ENCODE measurements at places on chromosomes 2 and 18. TPM values are rescaled to one million over a fixed set of nuclear protein-coding genes. Genes with fewer than 3 reads are reported as not detected.

GRCh38 chr2:159032146-159032545 lies 63.7 kb downstream of the TANC1 start:
- no peaks in the 10 kb centered on the region for H3K36me3 ChIP-seq
- DNase-seq = no peak
- H3K4me1 ChIP-seq = no peaks in the 10 kb centered on the region
- H3K4me3 ChIP-seq = no peak overlapping the region

GREB1 gene
- 0.24 TPM for total RNA-seq

PNPT1 gene
- total RNA-seq = 20.6 TPM

DNA sequence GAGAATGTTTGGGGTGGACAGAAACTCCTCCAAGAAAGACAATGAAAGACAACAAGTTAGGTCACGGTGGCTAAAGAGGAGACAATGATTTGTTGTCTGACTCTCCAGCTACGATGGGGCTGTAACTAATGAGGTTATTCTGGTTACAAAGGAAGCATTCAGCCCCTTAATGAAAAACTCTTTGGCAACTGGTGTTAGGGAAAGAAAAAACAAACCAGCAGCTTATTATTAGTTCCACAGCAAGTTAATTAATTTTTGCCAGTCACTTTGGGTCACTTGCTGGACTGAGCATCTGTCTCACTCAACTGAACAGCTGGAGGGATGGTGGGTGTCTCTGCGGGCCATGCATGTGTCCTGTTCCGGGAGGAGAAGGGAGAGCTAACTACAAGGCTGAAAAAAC lies 263.7 kb downstream of the ALK start:
- H3K27me3 ChIP-seq = no peaks in the 10 kb centered on the region
- H3K4me3 ChIP-seq = no peak overlapping the region
- no peak overlapping the region for H3K27ac ChIP-seq
- no peak for DNase-seq
- H3K36me3 ChIP-seq = no peaks in the 10 kb centered on the region
- H3K4me1 ChIP-seq = no peaks in the 10 kb centered on the region

DYNC1I2 gene
- total RNA-seq = 77.2 TPM

LIMS3 gene
- 0.94 TPM for total RNA-seq

DNA sequence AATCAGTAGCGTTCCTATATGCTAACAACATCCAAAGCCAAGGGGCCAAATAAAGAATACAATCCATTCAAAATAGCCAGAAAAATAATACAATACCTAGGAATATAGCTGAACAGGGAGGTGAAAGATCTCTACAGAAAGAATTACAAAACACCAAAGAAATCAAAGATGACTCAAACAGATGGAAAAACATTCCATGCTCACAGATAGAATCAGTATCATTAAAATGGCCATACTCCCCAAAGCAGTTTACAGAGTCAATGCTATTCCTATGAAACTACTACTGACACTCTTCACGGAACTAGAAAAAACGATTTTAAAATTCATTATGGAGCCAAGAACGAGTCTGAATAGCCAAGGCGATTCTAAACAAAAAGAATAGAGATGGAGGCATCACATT lies 57.4 kb downstream of the CCBE1 start:
- H3K4me3 ChIP-seq = no peak overlapping the region
- H3K4me1 ChIP-seq = no peaks in the 10 kb centered on the region
- no peak for DNase-seq
- H3K36me3 ChIP-seq = no peaks in the 10 kb centered on the region
- no peak overlapping the region for H3K27ac ChIP-seq
- H3K27me3 ChIP-seq = no peaks in the 10 kb centered on the region

- no peak for DNase-seq
- H3K4me3 ChIP-seq = no peak overlapping the region
- no peaks in the 10 kb centered on the region for H3K4me1 ChIP-seq
- H3K36me3 ChIP-seq = no peaks in the 10 kb centered on the region
- peaks cover 25% of the 10 kb centered on the region for H3K27me3 ChIP-seq
Measured at GRCh38 chr18:22564036-22564435, 146.3 kb upstream of the CTAGE1 start.

DNA sequence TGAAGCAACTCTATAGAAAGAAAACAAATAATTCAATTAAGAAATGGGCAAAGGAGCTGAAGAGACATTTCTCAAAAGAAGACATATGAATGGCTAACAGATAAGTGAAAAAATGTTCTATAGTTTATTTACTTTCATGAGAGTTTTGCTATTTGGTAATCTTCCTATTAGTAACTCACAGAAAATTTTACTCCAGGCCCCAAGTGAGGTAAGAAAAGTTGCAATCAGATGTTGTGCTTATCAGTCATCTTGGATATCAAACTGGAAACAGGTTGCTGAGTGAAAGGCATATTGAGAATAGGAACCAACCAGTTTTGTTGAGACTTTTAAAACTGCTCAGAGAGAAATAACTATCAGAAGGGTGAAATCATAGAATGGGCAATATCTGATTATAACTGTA lies 1179.0 kb upstream of the ACVR2A start:
- no peak for DNase-seq
- no peak overlapping the region for H3K4me3 ChIP-seq
- no peaks in the 10 kb centered on the region for H3K4me1 ChIP-seq
- H3K36me3 ChIP-seq = no peaks in the 10 kb centered on the region
- no peaks in the 10 kb centered on the region for H3K27me3 ChIP-seq

PXDN gene
- 6.4 TPM for total RNA-seq

DNA sequence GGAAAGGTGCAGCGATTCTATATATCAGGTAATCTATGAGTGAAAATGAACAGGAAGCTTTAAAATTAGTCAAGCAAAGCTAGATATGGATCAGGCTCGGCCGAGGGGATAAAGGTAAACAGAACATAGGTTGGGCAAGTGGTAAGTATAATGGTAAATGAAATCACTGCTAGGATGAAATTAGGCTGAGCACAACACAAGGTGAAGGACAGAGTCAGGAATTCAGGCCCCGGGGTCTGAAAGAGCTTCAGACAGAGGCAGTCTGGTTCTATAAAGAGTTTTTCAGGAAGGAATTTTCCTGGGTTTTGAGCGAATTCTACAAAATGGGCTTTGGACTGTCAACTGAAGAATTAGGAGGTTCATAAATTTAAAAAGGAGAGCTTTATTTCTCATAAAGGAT lies 513.2 kb upstream of the CDH2 start:
- no peaks in the 10 kb centered on the region for H3K4me1 ChIP-seq
- no peaks in the 10 kb centered on the region for H3K27me3 ChIP-seq
- no peak overlapping the region for H3K4me3 ChIP-seq
- no peak for DNase-seq

DNA sequence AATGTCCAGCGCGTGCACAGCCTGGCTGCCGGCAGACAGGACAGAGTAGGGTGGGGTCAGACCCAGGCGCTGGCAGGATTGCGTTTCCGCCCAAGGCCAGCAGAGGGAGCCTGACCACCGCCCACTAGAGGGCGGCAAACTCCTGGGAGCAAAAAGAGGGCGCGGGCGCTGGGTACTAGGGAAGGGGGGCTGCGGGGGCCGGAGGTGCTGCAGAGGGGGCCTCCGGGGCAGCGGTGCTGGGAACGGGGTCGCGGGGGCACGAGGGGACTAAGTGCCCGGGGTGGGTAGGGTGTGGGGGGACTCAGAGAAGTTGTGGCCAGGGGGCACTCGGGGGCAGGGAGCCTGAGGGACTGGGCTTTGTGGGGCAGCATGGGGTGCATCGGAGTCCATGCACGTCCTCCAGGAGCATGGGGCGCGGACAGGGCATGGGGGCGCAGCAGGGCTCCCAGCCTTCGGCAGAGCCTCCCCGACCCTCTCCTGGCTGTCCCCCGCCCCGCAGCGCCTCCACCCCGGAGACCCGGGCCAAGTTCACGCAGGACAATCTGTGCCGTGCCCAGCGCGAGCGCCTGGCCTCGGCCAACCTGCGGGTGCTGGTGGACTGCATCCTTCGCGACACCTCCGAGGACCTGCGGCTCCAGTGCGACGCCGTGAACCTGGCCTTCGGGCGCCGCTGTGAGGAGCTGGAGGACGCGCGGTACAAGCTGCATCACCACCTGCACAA lies 3.2 kb downstream of the TEKT4 start:
- H3K36me3 ChIP-seq = no peaks in the 10 kb centered on the region
- no peaks in the 10 kb centered on the region for H3K4me1 ChIP-seq
- H3K27me3 ChIP-seq = peaks cover 42% of the 10 kb centered on the region
- DNase-seq = peak; percentile 36

- H3K27ac ChIP-seq = no peak overlapping the region
- H3K36me3 ChIP-seq = no peaks in the 10 kb centered on the region
- DNase-seq = no peak
- H3K4me3 ChIP-seq = no peak overlapping the region
- H3K27me3 ChIP-seq = no peaks in the 10 kb centered on the region
Measured at GRCh38 chr2:115552726-115553125, 1110.3 kb downstream of the DPP10 start.

DNA sequence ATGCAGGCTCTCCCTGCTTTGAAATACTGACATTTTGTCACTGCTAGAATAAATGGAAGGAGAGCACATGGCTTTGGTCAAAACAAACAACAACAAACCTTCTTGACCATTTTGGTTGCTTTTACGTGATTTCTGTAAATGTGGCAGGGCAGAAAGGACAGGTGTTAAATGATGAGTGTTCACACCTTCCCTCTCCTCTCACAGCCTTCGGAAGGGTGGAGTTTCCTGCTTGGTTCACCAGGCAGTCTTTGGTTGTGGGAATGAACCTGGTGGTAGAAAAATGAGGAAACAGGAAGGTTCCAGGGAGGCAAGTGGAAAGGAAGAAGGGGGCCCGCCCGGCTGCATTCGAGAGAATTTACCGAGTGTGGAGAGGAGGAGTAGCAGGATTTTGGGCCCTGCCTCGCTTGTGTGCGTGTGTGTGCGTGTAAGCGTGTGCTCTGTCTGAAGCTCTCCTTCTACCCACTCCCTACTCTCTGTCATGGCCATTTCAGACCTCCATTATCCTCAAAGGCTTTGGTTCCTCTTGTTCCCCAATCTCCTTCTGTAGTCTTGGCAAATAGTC lies 23.7 kb upstream of the SPP2 start:
- no peaks in the 10 kb centered on the region for H3K36me3 ChIP-seq
- no peak overlapping the region for H3K27ac ChIP-seq
- no peak for DNase-seq
- no peak overlapping the region for H3K4me3 ChIP-seq

GRCh38 chr18:69626643-69627242 lies 226.1 kb downstream of the DOK6 start:
- no peaks in the 10 kb centered on the region for H3K4me1 ChIP-seq
- H3K27ac ChIP-seq = no peak overlapping the region
- no peaks in the 10 kb centered on the region for H3K36me3 ChIP-seq
- H3K27me3 ChIP-seq = no peaks in the 10 kb centered on the region
- H3K4me3 ChIP-seq = no peak overlapping the region

Data from thymus (tissue), 14 donors.